ENCODE measurements at places on chromosomes 7 and 10.

DNA sequence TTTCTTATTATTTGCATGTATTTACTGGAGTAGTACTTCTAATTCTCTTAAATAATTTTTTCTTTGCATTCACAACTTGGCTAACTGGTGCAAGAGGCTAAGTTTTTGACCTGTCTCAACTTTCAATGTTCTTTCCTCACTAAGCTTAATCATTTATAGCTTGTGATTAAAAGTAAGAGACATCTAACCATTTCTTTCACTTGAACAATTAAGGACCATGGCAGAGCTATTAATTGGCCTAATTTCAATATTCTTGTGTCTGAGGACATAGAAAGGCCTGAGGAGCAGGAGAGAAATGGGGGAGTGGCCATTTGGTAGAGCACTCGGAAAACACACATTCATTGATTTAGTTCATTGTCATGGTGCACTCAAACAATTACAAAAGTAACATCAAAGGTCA lies 141.4 kb upstream of the TMEM196 start:
- no peak for DNase-seq

DNA sequence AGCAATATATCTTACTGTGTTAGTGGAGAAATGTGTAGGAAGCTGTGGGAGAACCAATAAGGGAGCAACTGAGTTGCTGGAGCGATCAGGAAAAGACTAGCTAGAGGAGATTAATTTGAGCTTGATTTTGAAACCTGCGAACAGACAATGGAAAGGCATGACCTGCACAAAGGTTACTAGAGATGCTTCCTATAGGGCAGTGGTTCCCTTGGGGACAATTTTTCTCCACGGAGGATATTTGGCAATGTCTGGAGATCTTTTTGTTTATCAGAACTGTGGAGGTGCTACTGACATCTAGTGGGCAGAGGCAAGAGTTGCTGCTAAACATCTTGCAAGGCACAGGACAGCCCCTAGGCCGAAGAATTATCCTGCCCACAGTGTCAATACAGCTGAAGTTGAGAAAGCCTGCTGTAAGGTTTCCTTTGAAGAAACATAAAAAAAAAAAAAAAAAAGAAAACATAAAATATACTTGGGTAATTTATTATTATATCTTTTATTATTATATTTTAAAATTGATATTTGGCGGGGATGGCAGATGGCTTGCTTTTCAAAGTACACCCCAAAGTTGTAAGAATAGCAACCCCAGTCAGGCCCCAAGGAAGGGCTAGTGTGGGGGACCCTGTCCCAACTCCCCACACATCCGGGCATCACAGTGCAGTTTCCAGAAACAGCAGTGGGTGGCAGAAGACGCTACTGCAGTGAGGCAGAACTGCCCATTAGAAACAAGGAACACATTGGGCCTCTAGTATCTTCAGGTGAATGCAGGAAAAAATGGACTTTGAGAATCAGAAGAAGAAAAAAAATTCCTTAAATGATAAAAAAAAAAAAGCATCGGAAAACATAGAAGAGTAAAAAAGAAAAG lies 481.6 kb downstream of the SH2D4B start:
- DNase-seq, result peak; percentile 3

- DNase-seq, result no peak
Observed at GRCh38 chr10:44902941-44903545, 8.1 kb upstream of the TMEM72 start.

DNA sequence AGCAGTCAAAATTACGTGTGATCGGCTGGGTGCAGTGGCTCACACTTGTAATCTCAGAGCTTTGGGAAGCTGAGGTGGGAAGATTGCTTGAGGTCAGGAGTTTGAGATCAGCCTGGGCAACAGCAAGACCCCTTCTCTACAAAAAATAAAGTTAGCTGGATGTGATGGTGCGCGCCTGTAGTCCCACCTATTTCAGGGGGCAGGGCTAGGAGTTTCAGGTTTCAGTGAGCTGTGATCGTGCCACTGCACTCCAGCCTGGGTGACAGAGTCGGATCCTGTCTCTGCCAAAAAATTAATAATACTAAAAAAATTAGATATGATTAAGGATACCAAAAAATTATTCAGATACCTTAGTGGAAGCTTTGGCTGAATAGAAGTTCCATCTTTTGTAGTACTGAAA lies 136.4 kb downstream of the SDK1 start:
- DNase-seq, result no peak

GRCh38 chr7:32594965-32595490 lies 99.7 kb downstream of the AVL9 start:
- DNase-seq, result no peak

- no peak for DNase-seq
Observed at GRCh38 chr7:140176122-140176701, 571 bp downstream of the KDM7A start.

DNA sequence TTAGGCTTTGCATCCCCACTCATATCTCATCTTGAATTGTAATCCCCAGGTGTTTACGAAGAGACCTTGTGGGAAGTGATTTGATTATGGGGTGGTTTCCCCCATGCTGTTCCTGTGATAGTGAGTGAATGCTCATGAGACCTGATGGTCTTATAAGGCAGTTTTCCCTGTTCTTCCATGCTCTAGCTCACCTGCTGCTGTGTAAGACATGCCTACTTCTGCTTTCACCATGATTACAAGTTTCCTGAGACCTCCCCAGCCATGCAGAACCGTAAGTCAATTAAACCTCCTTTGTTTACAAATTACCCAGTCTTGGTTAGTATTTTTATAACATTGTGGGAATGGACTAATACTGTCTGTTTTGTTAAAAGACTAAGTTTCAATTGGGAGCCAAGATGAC lies 35.3 kb upstream of the ZNF92 start:
- DNase-seq, result no peak

GRCh38 chr7:140998715-140999114 lies 16.0 kb downstream of the MRPS33 start:
- no peak for DNase-seq

GRCh38 chr7:128938544-128939074 lies 882 bp downstream of the IRF5 start:
- DNase-seq, result no peak

DNA sequence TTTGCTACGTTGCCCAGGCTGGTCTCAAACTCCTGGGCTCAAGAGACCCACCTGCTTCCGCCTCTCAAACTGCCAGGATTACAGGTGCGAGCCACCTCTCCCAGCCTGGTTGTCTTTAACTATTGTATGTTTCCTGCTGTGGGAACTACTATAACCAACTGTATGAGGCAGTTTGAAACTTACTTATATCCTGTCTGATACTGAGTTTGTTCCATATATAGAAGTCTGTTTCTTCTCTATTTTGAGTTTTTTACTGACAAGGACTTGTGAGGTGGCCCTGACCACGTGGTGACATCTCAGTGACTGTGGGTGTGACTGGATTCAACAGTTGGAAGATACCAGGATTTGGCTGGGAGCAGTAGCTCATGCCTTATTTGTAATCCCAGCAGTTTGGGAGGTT lies 14.2 kb downstream of the FBH1 start:
- DNase-seq, result no peak

- DNase-seq, result no peak
Observed at GRCh38 chr10:62960416-62960815, 144.2 kb upstream of the EGR2 start.

DNA sequence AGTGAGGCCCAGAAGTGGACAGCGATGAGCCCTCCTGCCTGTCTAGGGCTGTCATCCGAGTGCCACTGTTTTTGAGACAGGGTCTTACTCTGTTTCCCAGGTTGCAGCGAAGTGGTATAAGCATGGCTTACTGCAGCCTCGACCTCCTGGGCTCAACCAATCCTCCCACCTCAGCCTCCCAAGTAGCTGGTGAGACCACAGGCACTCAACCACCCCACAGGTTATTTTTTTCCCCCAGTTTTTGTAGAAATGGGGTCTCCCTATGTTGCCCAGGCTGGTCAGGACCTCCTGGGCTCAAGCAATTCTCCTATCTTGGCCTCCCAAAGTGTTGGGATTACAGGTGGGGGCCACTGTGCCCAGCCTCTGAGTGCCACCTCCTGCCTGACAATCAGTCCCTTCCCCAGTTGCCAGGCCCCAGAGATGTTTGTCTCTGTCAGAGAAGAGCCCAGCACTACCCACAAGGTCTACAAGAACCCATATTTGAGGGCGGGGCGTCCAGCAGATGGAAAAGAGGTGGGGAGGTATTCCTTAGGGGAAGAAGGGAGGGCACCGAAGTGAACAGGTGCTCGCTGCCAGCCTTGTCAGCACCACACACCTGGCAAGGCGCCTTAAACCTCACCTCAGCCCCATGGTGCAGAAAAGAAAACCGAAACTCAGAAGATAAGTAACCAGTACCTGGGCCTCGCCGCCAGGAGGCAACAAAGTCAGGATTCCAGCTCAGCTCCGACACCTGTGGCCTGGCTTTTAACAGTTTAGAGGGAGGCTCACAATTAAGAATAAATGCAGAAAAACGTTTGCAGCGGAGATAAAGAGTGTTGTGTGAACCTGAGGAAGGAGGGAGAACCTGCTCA lies 77.4 kb upstream of the ANLN start:
- DNase-seq, result no peak

- no peak for DNase-seq
Observed at GRCh38 chr7:116211913-116212596, 1.7 kb downstream of the TES start.

GRCh38 chr7:79381921-79382320 lies 71.5 kb downstream of the MAGI2 start:
- no peak for DNase-seq

DNA sequence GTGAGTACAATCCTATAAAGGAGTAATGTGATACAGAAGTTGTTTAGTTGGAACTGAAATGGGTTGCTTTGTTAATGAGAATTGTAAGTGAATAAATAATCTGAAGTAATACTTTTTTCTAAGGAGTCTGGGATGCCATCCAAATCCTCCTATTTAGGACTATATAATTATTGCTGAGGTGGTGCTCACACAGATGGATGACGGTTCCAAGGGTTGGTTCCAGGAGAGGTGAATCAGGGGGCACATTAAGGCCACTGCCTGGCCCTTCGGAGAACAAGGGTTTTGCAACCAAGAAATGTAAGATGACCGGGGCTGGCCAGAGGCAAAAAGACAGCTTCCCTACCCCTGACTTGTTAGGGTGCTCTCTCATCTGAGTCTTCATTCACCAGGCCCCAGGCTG lies 352.7 kb downstream of the PHTF2 start:
- DNase-seq, result peak; percentile 96
